ENCODE measurements at places on chromosomes 5 and 9. TPM values are rescaled to one million over a fixed set of nuclear protein-coding genes. Genes with fewer than 3 reads are reported as not detected.

DNA sequence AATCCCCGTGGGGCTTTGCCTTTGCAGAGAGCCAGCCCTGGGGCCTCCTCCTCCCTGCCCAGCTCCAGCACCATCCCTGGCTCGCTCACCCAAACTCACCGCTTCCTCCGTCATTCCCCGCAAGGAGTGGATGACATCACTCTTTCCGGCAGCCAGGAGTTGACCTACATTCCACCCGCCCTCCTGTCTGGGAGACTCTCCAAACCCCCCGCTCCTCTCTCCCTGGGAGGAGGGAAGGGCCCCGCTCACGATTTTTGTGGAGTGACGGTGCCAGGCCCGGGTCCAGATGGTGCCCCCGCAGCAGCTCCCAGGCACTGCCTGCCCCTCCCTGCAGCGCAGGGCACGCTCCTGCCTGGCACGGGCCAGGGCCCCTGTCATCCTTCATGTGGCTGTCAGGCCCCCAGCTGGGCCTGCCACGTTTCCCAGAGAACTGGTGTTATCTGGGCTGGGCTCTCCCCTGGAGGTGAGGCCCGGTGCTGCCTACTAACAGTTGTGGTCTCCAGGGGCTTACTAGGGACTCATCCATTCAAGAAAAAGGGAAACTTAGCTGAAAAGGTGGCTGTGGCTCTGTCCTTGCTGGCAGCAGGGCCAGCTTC, 52.3 kb downstream of the NTNG2 start:
- H3K4me1 ChIP-seq, result no peaks in the 10 kb centered on the region
- peak; percentile 76 for DNase-seq
- no peak overlapping the region for H3K4me3 ChIP-seq
- no peak overlapping the region for H3K27ac ChIP-seq
- H3K27me3 ChIP-seq, result no peaks in the 10 kb centered on the region
- no peaks in the 10 kb centered on the region for H3K36me3 ChIP-seq

DNA sequence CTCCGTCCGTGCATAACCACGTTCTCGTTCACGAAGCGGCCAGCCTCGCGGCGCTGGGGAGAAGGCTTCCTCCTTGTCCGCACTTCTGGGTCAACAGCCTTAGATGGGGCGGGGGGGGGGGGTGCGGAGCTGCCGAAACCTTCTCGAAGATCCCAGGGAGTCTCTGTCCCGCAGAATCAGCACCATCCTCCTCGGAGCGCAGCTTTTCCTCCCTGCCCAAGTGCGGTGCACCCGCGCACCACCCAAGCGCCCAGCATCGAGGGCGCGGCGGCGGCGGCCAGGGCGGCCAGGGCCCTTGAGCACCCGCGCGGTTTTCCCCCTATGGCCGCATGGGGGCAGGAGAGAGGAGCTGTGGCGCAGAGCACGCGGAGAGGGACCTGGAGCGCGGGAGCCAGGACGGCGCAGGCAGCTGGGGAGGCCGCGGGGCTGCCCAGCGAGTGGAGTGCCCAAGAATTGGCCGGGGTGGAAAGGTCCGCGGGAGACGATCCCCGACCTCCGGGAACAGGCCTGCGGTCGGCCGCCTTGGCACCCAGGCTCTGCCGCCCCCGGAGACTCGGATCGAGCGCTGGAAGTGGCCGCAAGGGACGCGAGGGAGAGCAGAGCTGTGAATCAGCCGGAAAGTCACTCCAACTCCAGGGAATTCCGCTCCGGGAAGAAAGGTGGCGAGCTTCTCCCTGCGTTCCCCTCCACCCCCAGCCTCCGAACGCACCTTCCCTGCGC, 43.1 kb downstream of the TMEM174 start:
- no peak overlapping the region for H3K27ac ChIP-seq
- DNase-seq, result peak; percentile 91
- peaks cover 3% of the 10 kb centered on the region for H3K4me1 ChIP-seq
- no peaks in the 10 kb centered on the region for H3K27me3 ChIP-seq

- no peaks in the 10 kb centered on the region for H3K36me3 ChIP-seq
- H3K4me1 ChIP-seq, result no peaks in the 10 kb centered on the region
- no peak for DNase-seq
These were observed 125.1 kb upstream of the FST start for GRCh38 chr5:53355316-53355715.

GRCh38 chr9:130982636-130983358, 26.2 kb upstream of the LAMC3 start:
- H3K4me3 ChIP-seq, result no peak overlapping the region
- no peaks in the 10 kb centered on the region for H3K36me3 ChIP-seq
- no peak for DNase-seq
- H3K4me1 ChIP-seq, result no peaks in the 10 kb centered on the region
- H3K27me3 ChIP-seq, result no peaks in the 10 kb centered on the region

GRCh38 chr5:132263548-132264261, 6.2 kb downstream of the PDLIM4 start:
- no peak overlapping the region for H3K27ac ChIP-seq
- peaks cover 31% of the 10 kb centered on the region for H3K4me1 ChIP-seq
- peaks cover 16% of the 10 kb centered on the region for H3K36me3 ChIP-seq
- DNase-seq, result no peak
- H3K4me3 ChIP-seq, result no peak overlapping the region

IER5L gene
- total RNA-seq, result 46.9 TPM

C9orf50 gene
- total RNA-seq, result 1.1 TPM
